H7 (cell line): ENCODE measurements at places on chromosomes 2 and 18. TPM values are rescaled to one million over a fixed set of nuclear protein-coding genes. Genes with fewer than 3 reads are reported as not detected.

The CHN1 gene
- total RNA-seq: 30.4 and 37.9 TPM in 2 replicates

The RGPD3 gene
- total RNA-seq: 0.17 and 0.18 TPM in 2 replicates

The PLCD4 gene
- not detected in 2 replicates for total RNA-seq

The BOLL gene
- 0.24 TPM in 1 of 2 replicates, not detected in the other for total RNA-seq

The METTL4 gene
- total RNA-seq: 12.1 and 12.6 TPM in 2 replicates

The CFAP53 gene
- total RNA-seq: 0.33 TPM in 1 of 2 replicates, not detected in the other

- DNase-seq: no peak
Observed at GRCh38 chr2:71078624-71079023, 10.2 kb downstream of the NAGK start.

DNA sequence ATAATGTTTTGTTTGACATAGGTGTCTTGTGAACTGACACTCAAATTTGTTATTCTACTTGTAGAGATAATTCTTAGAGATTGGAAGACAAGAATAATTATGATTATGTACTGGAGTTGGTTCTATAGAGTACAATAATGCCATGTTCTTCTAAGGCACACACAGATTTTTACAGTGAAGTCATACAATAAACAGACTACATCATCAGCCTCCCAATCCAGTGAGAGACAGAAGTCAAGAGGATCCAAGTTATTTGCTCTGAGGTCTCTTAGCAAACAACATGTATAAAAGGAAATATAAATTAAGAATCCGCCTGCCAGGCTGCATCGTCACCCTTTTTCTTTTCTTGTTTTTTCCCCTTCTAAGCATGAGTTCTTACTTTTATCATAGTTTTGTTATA is 613.5 kb upstream of the SETBP1 start:
- DNase-seq: no peak

- DNase-seq: no peak
Observed at GRCh38 chr2:5977477-5977876, 285.3 kb downstream of the SOX11 start.

DNA sequence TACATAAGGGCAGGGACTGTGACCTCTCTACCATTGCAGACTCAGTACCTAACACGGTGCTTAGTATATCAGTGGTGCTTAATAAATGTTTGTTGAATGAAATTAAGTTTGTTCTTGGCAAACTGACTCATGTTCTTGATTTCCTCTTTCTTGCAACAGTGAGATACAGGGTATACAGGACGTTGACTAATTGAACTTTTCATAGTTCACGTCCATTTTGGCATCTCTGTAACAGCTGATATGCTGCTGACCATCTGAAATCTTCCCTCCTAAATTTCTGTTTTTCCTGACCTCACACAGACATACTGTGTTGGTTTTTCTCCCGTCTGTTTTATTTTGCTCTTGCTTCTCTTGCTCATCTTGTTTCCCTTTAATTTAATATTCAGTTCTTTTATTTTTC is 44.2 kb downstream of the LHCGR start:
- no peak for DNase-seq
